Thoracic aorta endothelial cell (primary cell): ENCODE measurements at places on chromosomes 1 and 21. TPM values are rescaled to one million over a fixed set of nuclear protein-coding genes. Genes with fewer than 3 reads are reported as not detected.

IFT25 gene
- total RNA-seq: 33.0 and 35.2 TPM in 2 replicates

CITED4 gene
- 3.7 and 5.2 TPM in 2 replicates for total RNA-seq

KRTAP8-1 gene
- total RNA-seq: not detected in 2 replicates

KCNH1 gene
- under 0.01 TPM in 1 of 2 replicates, not detected in the other for total RNA-seq
